ENCODE measurements at places on chromosomes 6 and 20. TPM values are rescaled to one million over a fixed set of nuclear protein-coding genes. Genes with fewer than 3 reads are reported as not detected.

The SIRPD gene
- not detected for total RNA-seq

The SEL1L2 gene
- total RNA-seq = not detected

The KHDC1L gene
- 0.72 TPM for total RNA-seq

The ADGRB3 gene
- total RNA-seq = not detected

The TRDN gene
- not detected for total RNA-seq

The SCUBE3 gene
- total RNA-seq = 62.5 TPM

The ZMYND8 gene
- total RNA-seq = 18.8 TPM

The GABRR1 gene
- total RNA-seq = not detected

The ISM1 gene
- total RNA-seq = 4.0 TPM

The GJA10 gene
- not detected for total RNA-seq

The TINAG gene
- not detected for total RNA-seq

The CTCFL gene
- not detected for total RNA-seq

The RFX6 gene
- not detected for total RNA-seq

The MYCT1 gene
- total RNA-seq = 0.29 TPM

The SUMO4 gene
- total RNA-seq = 3.6 TPM

The PLAGL2 gene
- 2.7 TPM for total RNA-seq

The LAMA4 gene
- total RNA-seq = 260 TPM

The C20orf144 gene
- total RNA-seq = under 0.01 TPM

The WFDC5 gene
- total RNA-seq = not detected

The UBD gene
- total RNA-seq = not detected

The MC3R gene
- not detected for total RNA-seq

The GPLD1 gene
- total RNA-seq = 0.72 TPM

The CHRNA4 gene
- not detected for total RNA-seq

The PNLDC1 gene
- not detected for total RNA-seq

The SERPINB6 gene
- 80.7 TPM for total RNA-seq

The ANKRD60 gene
- total RNA-seq = not detected

The EYS gene
- total RNA-seq = under 0.01 TPM

The CDC25B gene
- 23.5 TPM for total RNA-seq

The OR2J3 gene
- total RNA-seq = not detected

The DNAH8 gene
- total RNA-seq = 0.36 TPM

The NKX2-2 gene
- not detected for total RNA-seq

The C6orf141 gene
- not detected for total RNA-seq

The FOXF2 gene
- total RNA-seq = 1.1 TPM

The GSTA2 gene
- total RNA-seq = not detected

The LINC00237 gene
- not detected for total RNA-seq

The PEX7 gene
- 9.1 TPM for total RNA-seq

The BFSP1 gene
- total RNA-seq = 1.8 TPM

The SHLD1 gene
- 1.5 TPM for total RNA-seq

The TP53RK gene
- total RNA-seq = 21.0 TPM

The RGS17 gene
- total RNA-seq = 1.4 TPM

The ADAM33 gene
- 3.5 TPM for total RNA-seq

The POPDC3 gene
- total RNA-seq = 32.6 TPM

The SMIM13 gene
- 8.0 TPM for total RNA-seq

The SEMG1 gene
- not detected for total RNA-seq

The CFB gene
- total RNA-seq = 26.8 TPM

The KHDC1 gene
- total RNA-seq = 2.9 TPM

The MKKS gene
- 8.8 TPM for total RNA-seq

The VARS2 gene
- total RNA-seq = 15.6 TPM

The PDYN gene
- not detected for total RNA-seq

The ARFGEF3 gene
- under 0.01 TPM for total RNA-seq

The VPS16 gene
- 36.2 TPM for total RNA-seq

The C6orf163 gene
- 2.7 TPM for total RNA-seq

The FHL5 gene
- not detected for total RNA-seq

The VSX1 gene
- not detected for total RNA-seq

The GPR6 gene
- not detected for total RNA-seq

All from osteoblast (primary cell).